ENCODE measurements at places on chromosomes 2 and 18. TPM values are rescaled to one million over a fixed set of nuclear protein-coding genes. Genes with fewer than 3 reads are reported as not detected.
A peak's percentile ranks its signal among the peaks of the same experiment; 100 is the strongest.

TLX2 gene
- total RNA-seq = not detected

DNA sequence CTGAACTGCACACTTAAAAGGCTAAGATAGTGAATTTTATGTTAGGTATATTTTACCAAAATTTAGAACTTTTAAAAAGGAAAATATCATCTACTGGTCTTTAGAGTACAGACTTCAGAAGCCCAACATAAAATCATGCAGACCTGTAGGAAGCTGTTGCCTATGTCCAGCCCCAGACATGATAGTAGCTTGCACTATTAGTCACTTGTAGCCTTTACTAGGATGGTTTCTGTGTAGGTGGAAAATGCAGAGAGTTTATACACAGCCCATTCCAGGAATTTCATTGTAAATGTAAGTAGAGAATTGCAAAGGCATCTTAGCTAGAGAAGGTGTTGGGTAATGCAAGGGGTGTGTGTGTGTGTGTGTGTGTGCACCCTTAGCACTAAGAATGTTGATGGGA is 640.2 kb downstream of the RNF144A start:
- H3K27ac ChIP-seq = no peak overlapping the region
- H3K4me1 ChIP-seq = peaks cover 2% of the 10 kb centered on the region
- DNase-seq = no peak
- H3K36me3 ChIP-seq = no peaks in the 10 kb centered on the region

DNA sequence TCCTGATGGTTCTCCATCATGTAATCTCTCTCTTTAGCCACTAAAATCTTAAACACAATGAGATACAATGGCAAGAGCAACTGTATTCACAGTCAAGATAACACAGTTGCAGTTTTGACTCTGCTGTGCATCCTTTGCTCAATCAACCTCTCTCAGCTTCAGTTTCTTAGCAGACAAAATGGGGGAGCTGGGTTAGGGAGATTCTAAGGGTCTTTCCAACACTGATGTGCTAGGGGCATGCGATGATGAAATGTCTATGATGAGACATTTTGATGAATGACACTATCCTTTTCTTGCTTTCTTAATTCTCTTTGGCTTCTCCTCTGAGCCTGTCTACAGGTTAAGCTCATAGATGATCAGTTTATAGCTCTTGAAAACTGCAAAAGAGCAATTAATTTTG is 1.1 kb downstream of the SERPINB10 start:
- no peak for DNase-seq
- H3K27ac ChIP-seq = no peak overlapping the region
- H3K4me3 ChIP-seq = no peak overlapping the region
- H3K4me1 ChIP-seq = no peaks in the 10 kb centered on the region

DNA sequence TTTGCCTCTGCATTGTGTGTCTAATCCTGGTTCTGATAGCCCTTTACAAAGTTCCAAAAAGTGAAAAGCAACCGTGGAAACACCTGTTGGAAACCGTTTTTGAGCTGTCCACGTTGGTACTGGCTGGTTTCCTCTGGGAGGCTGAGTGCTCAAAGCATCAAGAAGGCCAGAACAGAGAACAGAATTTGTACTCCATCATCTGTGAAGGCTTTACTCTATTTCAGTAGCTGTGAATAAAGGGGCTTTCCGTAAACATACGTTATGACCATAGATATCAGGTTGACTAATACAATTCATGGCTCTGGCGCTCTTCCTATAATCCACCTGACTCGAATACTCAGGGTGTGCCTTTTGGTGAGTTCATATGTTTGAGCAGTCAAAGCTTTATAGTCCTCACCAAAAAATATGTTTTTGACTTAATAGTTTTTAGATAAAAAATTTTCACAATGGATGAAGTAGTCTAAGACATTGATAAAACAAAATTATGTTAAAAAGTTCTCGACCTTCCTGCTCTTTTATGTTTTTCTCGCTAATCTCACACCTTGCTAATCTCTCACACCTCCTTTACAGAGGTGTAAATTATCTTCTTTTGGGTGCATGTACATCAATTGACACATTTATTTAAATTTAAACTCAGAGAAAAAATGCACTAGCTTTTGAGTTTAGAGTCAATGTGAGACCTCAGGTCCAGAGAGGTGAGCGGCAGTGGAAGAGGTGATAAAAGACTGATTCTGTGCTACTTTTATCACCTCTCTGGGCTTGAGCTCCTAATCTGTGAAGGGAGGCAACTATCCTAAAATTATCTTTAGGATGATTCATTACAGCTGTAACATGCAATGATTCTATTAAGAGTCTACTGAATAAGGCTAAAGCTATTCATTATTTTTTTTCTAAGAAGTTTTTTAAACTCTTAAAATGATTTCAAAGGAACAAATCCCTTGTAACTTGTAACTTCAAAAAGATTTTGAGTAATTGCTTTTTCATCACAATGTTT is 65.3 kb downstream of the CXCR4 start:
- peak overlapping the region; percentile 70 for H3K27ac ChIP-seq
- H3K36me3 ChIP-seq = no peaks in the 10 kb centered on the region
- no peak overlapping the region for H3K4me3 ChIP-seq
- no peaks in the 10 kb centered on the region for H3K27me3 ChIP-seq
- DNase-seq = no peak
- H3K4me1 ChIP-seq = peaks cover 36% of the 10 kb centered on the region

DNA sequence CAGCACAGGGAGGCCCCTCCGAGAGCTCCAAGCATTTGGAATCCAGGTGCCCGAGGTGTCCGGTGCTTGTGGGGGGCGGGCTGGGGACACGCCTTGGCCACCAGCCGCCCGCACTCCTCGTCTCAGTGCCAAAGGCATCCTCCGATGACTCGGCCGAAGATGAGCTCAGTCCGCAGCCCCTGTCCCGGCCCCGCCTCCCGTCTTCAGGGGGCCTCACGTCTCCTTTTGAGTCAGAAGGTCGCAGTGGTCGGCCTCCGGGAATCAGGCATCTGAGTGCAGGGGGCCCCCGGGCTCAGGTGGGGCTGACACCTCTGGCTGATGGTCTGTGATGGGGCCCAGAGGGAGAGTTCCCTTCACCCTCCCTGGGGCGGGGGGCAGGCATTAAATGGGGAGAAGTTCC is 74.8 kb downstream of the NFATC1 start:
- DNase-seq = no peak
- H3K27me3 ChIP-seq = no peaks in the 10 kb centered on the region
- H3K27ac ChIP-seq = no peak overlapping the region
- H3K36me3 ChIP-seq = peaks cover 34% of the 10 kb centered on the region
- no peaks in the 10 kb centered on the region for H3K4me1 ChIP-seq
